Left ventricle myocardium inferior (tissue), 1 donor: ENCODE measurements at places on chromosomes 4 and X.
A peak's percentile ranks its signal among the peaks of the same experiment; 100 is the strongest.

DNA sequence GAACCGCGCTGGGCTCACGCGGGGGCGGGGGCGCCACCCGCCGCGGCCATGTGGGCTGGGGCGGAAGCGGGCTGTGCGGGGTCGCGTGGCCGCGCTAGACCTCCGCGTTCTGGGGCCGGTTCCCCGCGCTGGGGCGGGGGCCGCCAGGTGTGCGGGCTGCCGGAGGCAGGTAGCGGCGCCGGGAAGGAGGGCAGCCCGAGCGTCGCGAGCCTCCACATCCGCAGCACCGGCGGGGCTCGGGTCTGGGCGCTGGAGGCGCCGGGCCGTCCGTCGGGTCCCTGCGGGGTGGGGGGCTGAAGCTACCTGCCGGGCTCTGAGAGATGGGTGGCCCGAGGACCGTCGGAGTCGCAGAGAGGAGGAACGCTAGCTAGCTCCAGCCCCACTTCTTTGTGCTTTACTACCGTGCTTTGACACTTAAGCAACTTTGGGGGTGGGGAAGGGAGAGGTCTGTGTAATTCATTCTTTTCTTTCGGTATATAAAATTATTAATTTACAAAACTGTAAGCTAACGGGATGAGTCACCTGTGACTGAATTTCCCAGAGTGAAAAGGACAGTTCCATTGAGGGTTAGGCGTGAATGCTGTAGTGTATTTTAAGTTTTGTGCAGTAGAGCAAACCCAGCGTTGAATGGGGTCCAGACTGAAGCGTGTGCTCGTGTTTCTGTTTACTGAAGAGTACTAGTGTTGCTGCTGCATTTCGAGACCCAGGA, 689 bp downstream of the METAP1 start:
- H3K27me3 ChIP-seq, result no peaks in the 10 kb centered on the region
- peaks cover 47% of the 10 kb centered on the region for H3K4me1 ChIP-seq
- no peak for DNase-seq
- peak overlapping the region; percentile 97 for H3K4me3 ChIP-seq
- no peaks in the 10 kb centered on the region for H3K36me3 ChIP-seq

GRCh38 chrX:17448188-17448587, 73.2 kb downstream of the NHS start:
- H3K36me3 ChIP-seq, result no peaks in the 10 kb centered on the region
- DNase-seq, result no peak
- H3K4me1 ChIP-seq, result no peaks in the 10 kb centered on the region
- no peak overlapping the region for H3K4me3 ChIP-seq

- no peaks in the 10 kb centered on the region for H3K27me3 ChIP-seq
- no peak for DNase-seq
- H3K4me3 ChIP-seq, result no peak overlapping the region
These were observed 61.1 kb downstream of the CPEB2 start for GRCh38 chr4:15063341-15063740.

DNA sequence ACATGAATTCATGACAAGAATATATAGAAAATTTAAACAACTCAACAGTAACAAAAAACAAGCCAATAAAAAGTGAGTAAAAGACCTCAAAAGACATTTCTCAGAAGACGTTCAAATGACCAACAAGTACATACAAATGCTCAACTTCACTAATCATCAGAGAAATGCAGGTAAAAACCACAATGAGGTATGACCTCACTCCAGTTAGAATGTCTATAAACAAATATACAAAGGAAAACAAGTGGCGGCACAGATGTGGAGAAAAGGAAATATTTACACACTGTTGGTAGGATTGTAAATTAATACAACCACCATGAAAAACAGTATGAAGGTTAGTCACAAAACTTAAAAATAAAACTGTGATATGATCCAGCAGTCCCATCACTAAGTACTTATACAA, 1033.1 kb downstream of the RAPGEF2 start:
- no peak for DNase-seq
- no peaks in the 10 kb centered on the region for H3K4me1 ChIP-seq
- no peaks in the 10 kb centered on the region for H3K36me3 ChIP-seq

DNA sequence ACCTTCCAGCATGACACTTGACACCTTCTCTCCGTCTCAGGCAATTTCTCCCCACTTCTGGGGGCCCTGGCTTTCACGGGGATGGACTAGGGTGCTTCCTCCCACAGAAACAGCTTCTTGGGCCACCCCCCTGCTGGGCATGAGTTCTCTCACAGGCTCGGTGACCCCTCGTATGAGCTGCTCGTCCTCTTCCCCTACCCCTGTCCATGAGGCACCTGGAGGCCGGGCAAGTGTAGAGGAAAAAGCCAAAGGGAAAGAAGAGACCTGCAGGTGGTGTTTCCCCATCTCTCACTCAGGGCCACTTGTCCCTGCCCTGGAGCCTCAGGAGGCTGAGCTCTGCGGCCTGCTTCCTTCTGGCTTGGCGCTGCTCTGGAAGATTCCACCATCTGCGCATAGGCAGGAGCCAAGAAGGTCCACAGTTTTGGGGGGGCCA, 1.9 kb upstream of the RGS12 start:
- peaks cover 56% of the 10 kb centered on the region for H3K4me1 ChIP-seq
- H3K4me3 ChIP-seq, result peak overlapping the region; percentile 98
- H3K27ac ChIP-seq, result peak overlapping the region; percentile 98
- no peaks in the 10 kb centered on the region for H3K36me3 ChIP-seq

- DNase-seq, result no peak
- no peak overlapping the region for H3K4me3 ChIP-seq
- H3K4me1 ChIP-seq, result peaks cover 30% of the 10 kb centered on the region
- no peaks in the 10 kb centered on the region for H3K27me3 ChIP-seq
- no peak overlapping the region for H3K27ac ChIP-seq
These were observed 3.2 kb downstream of the THAP9 start for GRCh38 chr4:82903737-82904136.

- no peak for DNase-seq
- no peaks in the 10 kb centered on the region for H3K36me3 ChIP-seq
- H3K4me3 ChIP-seq, result no peak overlapping the region
- no peaks in the 10 kb centered on the region for H3K27me3 ChIP-seq
- no peak overlapping the region for H3K27ac ChIP-seq
- H3K4me1 ChIP-seq, result no peaks in the 10 kb centered on the region
These were observed 177.3 kb upstream of the SLIT2 start for GRCh38 chr4:20074450-20074849.

- no peaks in the 10 kb centered on the region for H3K36me3 ChIP-seq
- no peak overlapping the region for H3K4me3 ChIP-seq
- H3K27me3 ChIP-seq, result peaks cover 12% of the 10 kb centered on the region
- H3K27ac ChIP-seq, result no peak overlapping the region
These were observed 239.9 kb downstream of the C4orf33 start for GRCh38 chr4:129335818-129336217.

- no peaks in the 10 kb centered on the region for H3K27me3 ChIP-seq
- peaks cover 33% of the 10 kb centered on the region for H3K4me1 ChIP-seq
- H3K4me3 ChIP-seq, result no peak overlapping the region
- H3K27ac ChIP-seq, result peak overlapping the region; percentile 85
These were observed 53.0 kb upstream of the KDR start for GRCh38 chr4:55178226-55179005.

DNA sequence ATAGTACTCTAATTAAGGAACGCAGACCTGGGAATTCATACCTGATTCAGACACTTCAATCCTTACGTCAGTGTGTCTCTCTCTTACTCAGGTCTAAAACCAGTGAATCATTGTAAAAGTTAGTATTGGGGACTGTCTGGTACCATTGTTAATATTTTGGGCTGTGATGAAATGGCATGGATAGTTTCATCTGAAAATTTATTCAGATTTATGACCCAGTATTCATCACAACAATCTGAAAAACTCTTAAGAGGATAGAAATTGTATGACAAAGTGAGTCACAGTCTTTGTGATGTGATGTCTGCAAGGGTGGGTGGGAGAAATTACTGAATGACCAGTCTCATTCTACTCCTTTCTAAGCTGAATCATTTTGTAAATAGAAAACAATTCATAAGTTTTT, 10.3 kb downstream of the FGF2 start:
- H3K36me3 ChIP-seq, result peaks cover 10% of the 10 kb centered on the region
- DNase-seq, result no peak
- H3K27ac ChIP-seq, result no peak overlapping the region
